ENCODE measurements at places on chromosomes 5 and 9.

DNA sequence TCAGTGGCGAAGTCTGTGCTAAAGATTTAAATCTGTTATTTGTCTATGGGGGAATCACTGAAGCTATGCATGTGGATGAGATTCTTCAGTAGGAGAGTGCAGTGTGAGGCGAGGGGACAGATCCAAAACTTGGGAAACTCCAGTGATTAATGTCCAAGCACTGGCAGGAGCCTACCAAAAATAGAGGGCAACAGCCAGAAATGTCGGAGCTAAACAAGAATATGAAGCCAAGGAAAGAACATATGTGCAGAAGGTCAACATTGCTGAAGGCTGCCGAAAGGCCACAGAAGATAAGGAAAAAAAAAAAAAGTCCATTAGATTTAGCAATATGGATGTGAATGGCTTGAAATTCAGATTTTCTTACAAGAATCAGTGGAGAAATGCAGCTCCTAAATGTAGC, 61.8 kb downstream of the C6 start:
- DNase-seq: no peak

DNA sequence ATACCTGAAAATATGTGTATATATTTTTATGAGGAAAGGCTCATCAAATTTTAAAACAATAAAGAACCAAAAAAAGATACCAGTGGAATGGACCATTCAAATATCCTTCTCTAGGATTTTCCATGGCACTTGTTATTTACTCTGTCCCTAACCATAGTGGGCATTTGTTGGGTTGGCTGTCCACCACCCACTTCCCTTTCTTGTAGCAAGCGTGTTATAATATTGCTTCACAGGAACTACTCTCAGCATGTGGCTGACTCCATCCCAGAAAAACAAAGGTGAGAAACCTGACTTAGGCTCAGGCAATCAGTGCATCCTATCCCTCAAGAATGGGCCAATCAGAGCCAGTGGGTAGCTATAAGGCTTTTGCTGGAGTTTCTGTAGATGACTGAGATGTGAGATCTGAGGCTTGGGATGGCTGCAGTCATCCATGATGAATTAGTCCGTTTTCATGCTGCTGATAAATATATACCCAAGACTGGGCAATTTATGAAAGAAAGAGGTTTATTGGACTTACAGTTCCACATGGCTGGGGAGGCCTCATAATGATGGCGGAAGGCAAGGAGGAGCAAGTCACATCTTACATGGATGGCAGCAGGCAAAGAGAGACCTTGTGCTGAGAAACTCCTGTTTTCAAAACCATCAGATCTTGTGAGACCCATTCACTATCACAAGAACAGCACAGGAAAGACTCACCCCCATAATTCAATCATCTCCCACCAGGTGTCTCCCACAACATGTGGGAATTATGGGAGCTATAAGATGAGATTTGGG, 17.2 kb downstream of the C5orf63 start:
- no peak for DNase-seq

GRCh38 chr5:37773809-37774208, 66.0 kb downstream of the GDNF start:
- DNase-seq: no peak

DNA sequence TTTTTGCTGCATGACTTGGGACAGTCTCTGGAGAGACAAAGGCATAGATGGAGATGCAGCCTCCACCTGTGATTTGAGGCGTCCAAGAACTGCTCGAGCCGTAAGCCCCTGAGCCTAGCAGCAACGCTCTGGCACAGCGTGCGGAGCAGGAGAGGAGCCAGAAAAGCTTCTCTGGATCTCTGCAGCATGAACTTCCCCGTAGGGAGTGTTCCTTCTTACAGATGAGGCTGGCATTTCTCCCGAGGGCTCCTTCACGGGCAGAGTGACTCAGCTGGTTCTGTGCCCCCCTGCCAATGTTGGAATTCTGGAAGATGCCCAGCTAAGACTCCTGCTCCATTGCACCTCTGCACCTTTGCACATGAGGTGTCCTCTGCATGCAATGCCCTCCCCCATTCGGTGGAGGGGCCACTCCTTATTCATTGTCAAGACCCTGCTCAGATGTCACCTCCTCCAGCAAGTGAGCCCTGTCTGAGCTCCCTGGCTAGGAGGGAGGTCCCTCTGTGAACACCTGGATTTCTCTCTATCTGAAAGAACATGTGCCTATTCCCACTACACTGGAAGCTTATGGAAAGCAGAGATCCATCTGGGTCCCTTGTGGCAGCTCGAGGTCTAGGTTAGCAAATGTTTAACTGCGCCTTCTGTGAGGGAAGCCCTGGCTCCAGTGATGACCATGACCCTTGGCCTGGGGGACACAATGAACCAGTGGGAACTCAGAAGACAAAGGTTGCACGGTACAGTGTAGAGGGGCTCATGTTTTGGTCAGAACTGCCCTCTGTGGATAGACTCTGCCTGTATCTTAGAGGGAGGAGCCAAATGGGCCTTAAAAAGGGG, 39.6 kb downstream of the SH3PXD2B start:
- no peak for DNase-seq

- DNase-seq: peak; percentile 20
These were observed 5.9 kb upstream of the RAD23B start for GRCh38 chr9:107276966-107277710.

GRCh38 chr5:35780236-35780635, 76.5 kb upstream of the IL7R start:
- no peak for DNase-seq

- no peak for DNase-seq
These were observed 36.4 kb upstream of the TNFAIP8 start for GRCh38 chr5:119319401-119319800.

DNA sequence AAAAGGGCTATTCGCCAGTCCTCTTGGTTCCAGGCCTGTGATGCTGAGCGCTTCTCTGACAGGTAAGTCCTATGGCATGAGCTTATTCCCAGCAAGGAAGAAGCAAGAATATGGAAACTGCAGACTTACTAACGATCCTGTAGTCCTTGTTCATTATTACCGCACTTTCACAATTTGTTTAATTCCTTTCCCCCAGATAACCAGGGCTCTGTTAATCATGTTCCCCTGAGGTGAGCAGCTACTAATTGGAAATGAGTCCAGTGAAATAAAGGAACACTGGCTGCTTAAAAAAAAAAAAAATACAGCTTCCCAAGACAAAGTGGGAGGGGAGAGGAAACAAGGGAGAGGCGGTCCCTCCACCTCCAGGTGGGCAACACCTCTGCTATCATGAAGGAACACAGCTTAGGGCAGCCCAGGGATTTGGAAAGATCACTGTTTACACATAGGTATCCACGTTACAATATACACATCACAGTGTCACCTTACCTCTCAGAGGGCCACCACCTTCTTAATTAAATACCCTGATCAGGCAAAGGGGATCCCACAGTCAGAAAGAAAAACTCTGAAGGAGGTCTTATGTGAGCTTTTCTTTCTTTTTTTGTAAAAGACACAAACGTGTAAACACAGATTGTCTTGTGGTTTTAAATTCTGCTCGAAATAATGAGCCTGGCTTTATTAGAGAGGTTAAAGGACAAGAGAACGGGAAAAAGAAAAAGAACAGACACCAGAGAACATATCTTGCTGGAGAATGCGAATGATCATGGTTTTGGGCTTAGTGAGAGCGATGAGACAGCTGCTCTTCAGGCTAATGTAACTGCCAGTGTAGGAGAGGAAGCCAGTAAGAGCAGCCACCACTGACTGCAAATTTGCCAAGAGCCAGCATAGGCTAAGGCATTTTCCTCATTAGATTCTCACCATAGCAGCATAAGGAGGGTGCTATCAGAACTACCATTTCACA, 258.6 kb downstream of the CRB2 start:
- DNase-seq: no peak

DNA sequence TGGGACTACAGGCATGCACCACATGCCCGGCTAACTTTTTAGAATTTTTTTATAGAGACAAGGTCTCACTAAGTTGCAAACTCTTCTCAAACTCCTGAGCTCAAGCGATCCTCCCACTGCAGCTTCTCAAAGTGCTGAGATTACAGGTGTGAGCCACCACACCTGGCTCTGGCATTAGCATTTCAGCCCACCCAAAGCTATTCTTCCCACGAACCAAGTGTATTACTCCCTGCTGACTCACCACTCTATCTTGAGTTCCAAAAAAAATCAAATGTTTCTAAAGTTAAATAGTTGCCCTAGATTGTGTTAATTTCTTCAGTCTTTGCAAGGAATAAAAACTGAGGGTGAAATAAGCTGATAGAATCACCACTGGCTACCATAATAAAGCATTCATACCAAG, 205.5 kb downstream of the ARRDC3 start:
- no peak for DNase-seq

- no peak for DNase-seq
These were observed 3.8 kb upstream of the NDST1 start for GRCh38 chr5:150503977-150504620.

DNA sequence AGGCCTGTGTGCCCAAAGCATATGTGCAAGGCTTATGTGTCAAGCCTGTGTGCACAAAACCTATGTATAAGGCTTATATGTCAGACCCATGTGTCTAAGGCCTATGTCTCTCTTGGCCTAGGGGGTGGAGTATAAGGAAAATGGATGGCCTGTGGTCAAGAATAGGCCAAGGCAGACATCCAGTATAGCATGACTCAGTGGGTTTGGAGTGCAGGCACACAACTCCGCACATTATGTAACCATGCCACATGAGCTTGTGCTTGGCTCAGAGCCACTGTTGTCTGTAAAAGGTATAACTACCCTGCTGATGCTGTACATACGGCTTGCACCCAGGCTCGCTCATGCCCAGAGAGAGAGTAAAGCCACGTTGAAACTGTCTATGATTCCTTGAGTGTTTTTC, 626.4 kb upstream of the NUDT12 start:
- peak; percentile 62 for DNase-seq

GRCh38 chr5:99314721-99315120, 385.9 kb upstream of the CHD1 start:
- DNase-seq: no peak

GRCh38 chr9:92408747-92409478, 4.5 kb upstream of the OGN start:
- DNase-seq: no peak

- DNase-seq: no peak
These were observed 288.7 kb downstream of the FBXL17 start for GRCh38 chr5:108093186-108093585.

GRCh38 chr9:135616619-135617537, 22.5 kb downstream of the GLT6D1 start:
- DNase-seq: no peak

- DNase-seq: no peak
These were observed 188.3 kb downstream of the ARHGEF28 start for GRCh38 chr5:73814233-73814846.

- DNase-seq: no peak
These were observed 569 bp downstream of the HINT2 start for GRCh38 chr9:35814106-35814840.

DNA sequence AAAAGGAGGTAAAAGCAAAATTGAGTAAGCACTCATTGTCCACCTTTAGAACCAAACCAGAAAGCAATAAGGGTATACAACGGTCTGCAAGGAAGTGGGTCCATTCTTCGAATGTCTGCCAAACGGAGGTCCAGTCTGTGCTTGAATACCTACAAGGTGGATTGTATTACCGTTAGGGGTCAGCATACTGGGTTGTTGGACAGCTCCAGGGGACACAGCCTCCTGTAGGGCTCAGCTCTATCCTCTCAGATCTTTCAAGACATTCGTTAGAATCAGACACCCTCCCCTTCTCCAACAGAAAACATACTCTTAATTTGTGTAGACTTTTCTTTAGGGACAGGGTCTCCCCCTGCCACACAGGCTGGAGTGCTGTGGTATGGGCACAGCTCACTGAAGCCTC, 5.5 kb downstream of the ASTN2 start:
- DNase-seq: no peak

- no peak for DNase-seq
These were observed 235.7 kb downstream of the HSPA4 start for GRCh38 chr5:133287500-133287899.

GRCh38 chr9:18488886-18489285, 14.9 kb downstream of the ADAMTSL1 start:
- DNase-seq: no peak

DNA sequence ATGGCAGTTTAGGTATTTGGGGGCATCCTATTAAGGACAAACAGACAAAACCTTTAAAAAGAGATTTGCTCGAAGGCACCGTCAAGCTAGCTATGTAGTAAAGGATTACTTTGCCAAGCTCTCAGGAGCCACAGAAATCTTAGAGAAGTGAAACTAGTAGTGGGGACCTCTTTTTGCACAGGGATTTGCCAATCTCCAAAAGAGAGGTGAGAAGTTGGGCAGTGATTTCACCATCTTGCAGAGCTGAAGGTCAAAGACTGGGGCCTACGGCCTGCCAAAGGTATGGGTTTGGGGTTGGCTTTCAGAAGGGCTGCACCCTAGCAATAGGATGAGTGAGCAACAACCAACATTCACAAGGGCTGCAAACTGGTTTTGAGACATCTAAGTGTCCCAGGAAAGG, 1.6 kb upstream of the FCN1 start:
- DNase-seq: no peak

GRCh38 chr5:6544561-6544935, 88.3 kb downstream of the NSUN2 start:
- DNase-seq: no peak

DNA sequence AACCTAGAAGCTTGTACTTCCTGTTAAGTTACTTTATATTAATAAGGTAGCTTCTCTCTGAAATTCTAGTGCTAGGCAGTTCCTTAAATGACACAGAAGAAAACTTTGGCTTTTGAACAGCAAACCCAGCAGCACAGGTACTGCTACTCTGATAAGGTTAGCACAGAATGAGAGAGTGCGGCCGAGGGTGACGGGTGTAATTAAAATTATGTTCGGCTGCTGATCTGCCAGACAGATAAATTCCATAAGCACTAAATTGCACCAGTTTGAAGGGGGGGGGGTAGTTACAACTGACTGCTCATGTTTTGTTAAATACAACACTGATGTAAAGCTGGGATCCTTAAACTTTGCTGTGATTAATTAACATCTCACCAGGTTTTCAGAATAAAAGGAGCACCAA, 475.1 kb downstream of the SPOCK1 start:
- no peak for DNase-seq

DNA sequence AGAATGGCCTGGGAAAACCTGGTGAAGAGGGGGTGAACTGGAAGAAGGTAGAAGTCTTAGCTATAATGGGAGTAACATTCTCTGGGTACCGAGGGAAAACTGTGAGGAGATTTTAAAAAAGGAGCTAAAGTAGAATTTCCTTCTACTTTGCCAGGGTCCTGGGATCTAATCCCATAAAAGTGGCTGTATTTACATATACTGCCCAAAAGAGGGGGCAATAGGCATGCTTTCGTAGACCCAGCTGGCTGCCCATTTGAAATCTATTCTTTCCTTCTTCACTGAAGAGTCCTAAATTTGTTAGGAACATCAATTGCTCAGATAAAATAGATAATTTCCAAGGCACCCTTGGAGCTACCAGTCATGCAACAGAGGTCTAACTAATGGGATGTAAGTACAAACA, 159.2 kb downstream of the CDC42SE2 start:
- peak; percentile 4 for DNase-seq

GRCh38 chr9:110047955-110048402, 160.0 kb downstream of the C9orf152 start:
- DNase-seq: no peak

DNA sequence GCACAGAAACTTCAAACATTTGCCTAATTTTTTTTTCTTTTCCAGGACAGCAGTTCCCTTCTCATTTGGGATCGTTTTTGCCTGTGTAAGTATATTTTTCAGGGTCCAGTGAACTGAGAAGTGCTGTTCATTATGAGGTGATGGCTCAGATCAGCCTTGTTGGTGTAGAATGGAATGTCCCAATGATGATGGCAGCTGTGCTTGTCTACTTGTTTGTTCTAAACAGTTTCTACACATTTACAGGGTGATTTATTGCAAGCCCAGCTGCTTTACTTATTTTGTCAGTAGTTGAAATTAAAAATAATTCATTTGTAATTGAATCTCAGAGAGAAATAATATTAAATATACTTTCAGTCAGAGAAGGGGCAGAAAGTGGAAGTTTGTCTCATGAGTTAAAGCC, 337.6 kb upstream of the SEMA6A start:
- peak; percentile 10 for DNase-seq

Data from skeletal muscle cell (primary cell).